ENCODE measurements at places on chromosomes 11 and 22.

DNA sequence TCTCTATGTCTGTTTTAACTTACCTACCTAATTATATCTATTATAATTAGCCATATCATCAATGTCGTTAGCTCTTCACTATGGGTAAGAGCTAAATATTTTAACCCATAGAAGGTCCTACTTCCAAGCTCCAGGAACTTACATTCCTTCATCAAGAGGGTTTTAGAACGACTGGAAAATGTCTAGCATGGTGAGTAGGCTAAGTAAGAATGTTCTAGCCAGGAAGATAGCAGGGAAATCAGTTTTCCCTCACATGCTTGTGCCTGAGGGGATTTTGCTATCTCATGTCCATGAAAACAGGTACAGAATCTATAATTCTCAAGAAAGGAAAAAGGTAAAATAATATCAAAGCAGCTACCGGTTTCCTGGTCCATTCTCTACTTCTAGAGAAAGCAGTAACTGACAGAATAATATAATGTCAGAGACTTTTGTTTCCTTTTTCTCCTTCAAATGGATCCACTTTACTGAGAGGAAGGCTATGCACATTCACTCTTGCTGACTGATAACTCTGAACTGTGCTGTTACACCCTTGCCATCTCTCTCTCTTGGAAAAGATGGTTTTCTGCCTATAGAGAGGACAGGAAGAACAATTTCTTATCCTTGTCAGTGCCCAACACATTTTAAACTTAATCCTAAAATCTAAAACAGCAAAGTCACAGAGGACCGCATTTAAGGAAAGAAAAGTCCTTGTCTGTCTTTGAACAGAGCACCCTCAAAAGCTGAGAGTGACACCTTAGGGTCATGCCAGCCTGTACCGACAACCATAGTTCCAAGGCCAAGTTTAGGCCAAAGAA lies 67.0 kb downstream of the MAML2 start:
- DNase-seq: no peak

DNA sequence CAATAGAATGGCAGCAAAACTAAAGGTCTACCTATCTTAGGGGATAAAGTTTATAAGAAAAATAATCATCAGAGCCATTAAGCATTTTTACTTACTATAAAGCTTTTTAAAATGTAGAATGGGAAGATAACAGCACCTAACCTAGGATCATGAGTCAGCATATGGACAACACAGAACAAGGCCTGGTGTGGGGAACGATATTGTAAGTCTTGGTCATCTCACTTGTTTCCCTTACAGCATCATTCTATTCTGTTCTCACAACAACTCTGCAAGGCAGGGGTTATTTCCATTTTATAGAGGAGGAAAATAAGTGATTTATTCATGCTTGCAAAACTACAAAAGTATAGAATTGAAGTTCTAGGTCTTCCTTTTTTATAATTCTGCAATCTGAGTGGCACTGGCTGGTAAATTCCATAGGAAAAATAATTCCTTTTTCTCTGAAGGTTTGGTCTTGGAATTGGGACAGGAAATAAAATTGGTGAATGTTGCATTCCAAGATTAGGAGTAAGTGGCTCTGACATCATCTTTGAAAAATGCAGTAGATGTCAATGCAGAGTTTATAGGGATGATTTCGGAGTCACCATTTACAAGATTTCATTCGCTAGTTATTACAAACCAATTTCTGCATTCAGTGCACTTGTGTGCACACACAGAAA lies 423.0 kb downstream of the DYNC2H1 start:
- DNase-seq: no peak

DNA sequence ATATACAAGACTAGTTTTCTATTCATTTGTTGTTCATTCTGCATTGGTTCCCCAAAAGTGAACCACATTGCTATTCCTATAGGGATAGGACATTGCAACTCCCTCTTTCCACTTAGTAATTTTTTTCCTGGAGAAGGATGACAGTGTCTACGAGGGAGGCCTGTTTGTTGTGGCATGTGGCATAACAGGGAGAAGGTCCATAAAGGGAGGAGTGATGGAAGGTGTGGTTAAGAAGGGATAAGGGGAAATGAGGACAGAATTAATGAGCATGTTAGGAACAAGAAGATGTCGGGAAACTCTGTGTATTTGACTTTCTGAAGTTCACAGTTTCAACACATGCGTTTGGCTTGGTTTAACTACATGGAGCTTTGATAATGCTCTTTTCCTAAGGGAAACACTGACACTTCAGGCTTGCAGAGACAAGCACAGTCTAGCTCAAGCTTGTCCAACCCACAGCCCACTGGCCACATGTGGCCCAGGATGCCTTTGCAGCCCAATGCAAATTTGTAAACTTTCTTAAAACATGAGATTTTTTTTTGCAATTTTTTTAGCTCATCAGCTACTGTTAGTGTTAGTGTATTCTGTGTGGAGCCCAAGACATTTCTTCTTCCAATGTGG lies 149.7 kb downstream of the TRPC6 start:
- DNase-seq: no peak

DNA sequence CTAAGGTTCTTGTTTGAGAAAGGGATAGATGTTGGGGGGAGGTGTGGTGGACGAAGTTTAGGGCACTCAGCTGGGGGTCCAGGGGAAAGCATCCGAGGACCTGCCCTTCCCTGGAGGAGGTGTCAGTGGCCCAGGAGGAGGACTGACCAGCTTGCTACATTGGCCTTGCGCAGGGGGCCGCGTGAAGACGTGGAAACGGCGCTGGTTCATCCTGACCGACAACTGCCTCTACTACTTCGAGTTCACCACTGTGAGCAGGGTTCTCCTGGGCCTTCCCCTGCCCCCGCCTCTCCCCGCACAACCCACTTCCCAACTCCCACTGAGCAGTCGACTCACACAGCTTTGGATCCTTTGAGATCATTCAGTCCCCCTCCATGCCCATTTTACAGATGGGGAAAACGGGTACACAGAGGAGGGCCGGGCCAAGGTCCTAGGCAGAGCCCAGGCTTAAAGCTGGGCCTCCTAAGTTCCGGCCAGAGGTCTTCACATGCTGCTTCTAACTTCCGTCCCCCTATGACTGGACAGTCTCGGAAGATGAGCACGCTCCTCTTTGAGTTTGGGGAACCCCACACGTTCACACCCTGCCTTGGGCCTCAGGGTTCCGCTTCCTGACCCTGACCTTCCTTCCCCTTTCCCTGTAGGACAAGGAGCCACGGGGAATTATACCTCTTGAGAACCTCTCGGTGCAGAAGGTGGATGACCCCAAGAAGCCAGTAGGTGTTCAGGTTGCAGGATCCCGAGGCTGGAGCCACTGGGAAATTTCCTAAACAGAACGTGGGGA lies 28.7 kb downstream of the CYTH4 start:
- no peak for DNase-seq

GRCh38 chr11:78336877-78337553 lies 80.6 kb downstream of the GAB2 start:
- no peak for DNase-seq

DNA sequence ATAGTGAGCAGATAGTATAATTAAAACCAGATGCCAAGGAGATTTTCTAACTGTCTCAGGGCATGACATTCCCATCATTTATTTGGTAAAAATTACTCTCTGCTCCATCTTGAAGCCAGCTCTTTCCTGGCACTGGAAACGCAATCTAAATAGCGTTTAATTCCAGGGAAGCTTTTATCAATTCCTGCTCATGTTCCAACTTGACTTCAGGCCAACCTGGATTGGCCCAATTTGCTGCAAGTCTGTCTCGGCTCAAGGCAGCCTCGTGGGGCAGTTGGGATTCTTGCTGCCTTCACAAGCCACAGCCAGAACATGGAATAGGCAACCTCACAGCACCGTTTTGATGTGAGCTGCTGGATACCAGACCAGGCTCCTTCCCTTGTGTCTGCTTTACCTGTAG lies 1255.9 kb downstream of the TBC1D22A start:
- DNase-seq: no peak

DNA sequence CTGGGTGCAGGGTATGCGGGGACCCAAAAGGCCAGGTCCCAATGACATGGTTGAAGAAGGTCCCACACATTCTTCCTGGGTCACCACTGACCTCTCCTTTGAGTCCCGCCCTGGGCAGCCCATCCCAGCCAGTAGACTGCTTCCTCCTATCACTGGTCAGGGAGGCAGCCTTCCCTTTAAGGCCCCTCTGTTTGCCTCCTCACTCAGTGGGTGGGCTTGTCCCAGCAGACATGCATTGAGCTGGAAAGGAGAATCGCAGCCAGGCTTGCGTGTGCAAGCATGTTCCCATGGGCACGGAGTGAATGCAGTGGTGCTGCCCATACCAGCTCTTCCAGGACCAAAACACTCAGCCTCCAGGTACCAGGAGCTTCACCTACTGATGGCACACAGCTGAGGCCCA lies 162.4 kb upstream of the SYT13 start:
- no peak for DNase-seq

GRCh38 chr11:102476069-102476468 lies 23.5 kb upstream of the TMEM123 start:
- DNase-seq: no peak

GRCh38 chr11:91947215-91947820 lies 277.3 kb upstream of the FAT3 start:
- DNase-seq: no peak

GRCh38 chr11:88604260-88604659 lies 266.7 kb upstream of the CTSC start:
- no peak for DNase-seq

DNA sequence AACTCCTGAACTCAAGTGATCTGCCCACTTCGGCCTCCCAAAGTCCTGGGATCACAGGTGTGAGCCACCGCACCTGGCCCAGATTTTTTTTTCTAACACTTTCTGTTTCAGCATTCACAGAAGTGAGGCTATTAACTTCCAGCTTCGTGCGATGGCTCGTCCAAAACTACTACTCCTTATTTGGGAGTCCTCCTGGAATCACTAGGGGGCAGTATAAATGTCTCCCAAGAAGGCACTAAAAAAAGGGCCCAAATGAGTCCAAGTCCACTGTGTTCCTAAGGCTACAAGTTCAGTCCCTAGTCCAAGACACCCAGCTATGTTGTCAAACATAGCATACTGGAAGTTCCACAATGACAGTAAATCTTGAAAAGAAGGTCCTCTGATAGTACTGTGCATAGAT lies 63.2 kb upstream of the BIRC3 start:
- no peak for DNase-seq

DNA sequence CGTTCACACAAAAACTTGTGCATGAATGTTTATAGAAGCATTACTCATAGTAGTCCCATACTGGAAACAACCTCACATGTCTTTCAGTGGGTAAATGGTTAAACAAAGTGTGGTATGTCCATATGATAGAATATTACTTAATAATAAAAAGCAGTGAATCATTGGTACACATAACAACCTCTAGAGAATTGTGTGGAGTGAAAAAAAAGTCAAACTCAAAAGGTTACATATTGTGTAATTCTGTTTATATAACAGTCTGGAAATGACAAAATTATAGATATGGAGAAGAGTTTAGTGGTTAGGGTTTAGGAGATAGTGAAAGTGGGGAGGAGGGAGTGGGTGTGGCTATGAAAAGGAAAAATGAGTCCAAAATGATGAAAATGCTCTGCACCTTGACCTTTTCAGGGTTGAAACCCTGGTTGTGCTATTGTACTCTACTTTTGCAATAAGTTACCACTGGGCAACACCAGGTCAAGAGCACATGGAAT lies 243.4 kb upstream of the DDI1 start:
- no peak for DNase-seq

GRCh38 chr11:127037001-127037400 lies 36.4 kb upstream of the KIRREL3 start:
- no peak for DNase-seq

DNA sequence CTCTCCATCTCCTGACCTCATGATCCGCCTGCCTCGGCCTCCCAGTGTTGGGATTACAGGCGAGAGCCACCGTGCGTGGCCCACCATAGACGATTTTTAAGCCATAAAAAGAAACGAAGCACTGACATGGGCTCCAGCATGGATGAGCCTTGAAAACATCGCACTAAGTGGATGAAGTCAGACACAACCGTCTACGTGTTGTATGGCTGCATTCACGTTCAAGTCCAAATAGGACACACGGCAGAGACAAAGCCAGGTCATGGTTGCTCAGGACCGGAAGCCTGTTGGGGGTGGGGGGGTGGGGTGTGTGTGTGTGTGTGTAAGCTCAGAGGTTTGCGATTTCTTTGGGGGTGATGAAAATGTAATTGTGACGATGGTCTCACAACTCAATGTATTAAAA lies 10.0 kb downstream of the RRP7A start:
- DNase-seq: no peak

- DNase-seq: no peak
Measured at GRCh38 chr11:19962801-19963175, 197.5 kb downstream of the DBX1 start.

- no peak for DNase-seq
Measured at GRCh38 chr11:64656862-64657261, 65.8 kb downstream of the SLC22A12 start.

DNA sequence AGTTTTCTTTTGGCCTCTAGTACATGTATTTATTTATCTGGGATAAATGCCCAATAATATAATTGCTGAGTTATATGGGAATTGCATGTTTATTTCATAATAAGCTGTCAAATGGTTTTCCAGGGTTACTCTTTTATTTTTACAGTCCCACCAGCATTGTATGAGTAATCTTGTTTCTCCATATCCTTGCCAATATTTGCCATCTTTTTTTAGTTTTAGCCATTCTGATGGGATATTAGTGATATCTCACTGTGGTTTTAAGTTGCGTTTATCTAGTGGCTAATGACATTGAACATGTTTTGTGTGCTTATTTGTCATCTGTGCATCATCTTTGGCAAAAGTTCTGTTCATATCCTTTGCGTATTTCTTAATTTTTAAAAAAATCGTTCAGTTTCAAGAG lies 372.8 kb upstream of the CCDC179 start:
- DNase-seq: no peak

GRCh38 chr11:111879637-111879960 lies 258 bp downstream of the CFAP68 start:
- no peak for DNase-seq

DNA sequence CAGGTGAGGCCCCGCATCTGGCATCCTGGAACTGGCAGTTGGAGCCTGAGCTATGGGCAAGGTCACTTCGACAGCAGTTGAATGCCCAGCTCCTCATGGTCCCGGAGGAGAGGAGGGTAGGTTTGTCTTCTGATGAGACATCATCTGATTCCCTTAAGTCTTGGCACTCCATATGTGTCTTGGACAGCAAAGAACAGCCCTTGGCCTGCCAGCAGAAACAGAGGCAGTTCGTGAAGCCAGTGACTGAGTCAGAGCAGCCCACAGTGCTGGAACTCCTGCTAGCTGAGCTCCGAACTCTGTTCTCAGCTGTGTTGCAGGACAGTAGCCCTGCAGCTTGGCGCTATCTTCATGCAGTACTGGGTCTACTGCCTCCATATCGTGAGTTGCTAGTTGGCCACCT lies 1.0 kb downstream of the DNHD1 start:
- DNase-seq: no peak

- DNase-seq: no peak
Measured at GRCh38 chr11:89175796-89176195, 1.9 kb upstream of the TYR start.

DNA sequence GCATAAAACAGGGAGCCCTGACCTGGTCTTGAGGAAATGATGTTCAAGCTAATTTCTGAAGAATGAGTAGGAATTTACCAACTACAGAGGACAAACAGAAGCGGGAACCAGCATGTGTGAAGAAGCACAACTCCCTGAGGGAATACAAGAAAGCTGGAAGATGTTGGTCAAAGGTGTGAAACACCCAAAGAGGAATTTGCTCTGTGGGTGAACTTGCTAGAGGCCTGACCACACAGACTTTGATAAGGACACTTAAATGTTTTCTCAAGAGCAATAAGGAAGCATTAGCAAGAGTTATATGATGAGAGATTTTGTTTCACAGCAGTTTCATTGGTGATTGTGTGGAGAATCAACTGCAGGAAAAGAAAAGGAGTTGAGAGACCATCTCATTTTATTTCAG lies 17.6 kb downstream of the SLC5A12 start:
- no peak for DNase-seq

Measured in keratinocyte (primary cell).